ENCODE measurements at places on chromosomes 3 and 15. TPM values are rescaled to one million over a fixed set of nuclear protein-coding genes. Genes with fewer than 3 reads are reported as not detected.

DNA sequence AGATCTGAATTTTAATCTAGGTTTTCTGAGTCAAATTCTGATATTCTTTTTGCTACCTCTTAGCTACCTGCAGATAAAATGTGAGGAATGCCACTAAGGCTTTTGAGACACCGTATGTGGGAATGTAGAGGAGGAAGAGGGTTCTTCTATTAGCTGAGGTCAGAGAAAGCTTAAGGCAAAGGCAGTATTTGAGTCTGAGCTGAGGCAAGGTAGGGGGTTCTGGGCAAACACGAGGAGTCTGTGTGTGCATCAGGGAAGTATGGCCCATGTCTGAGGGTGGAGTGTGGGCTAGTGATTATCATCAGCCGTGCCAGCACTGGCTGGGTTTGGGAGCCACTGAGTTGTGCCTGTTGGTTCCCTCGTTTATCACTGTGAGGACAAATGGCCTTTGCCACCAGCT lies 181.1 kb downstream of the SOX2 start:
- DNase-seq, result no peak

The C3orf80 gene
- 0.35 TPM for polyA plus RNA-seq

- no peak for DNase-seq
Measured at GRCh38 chr3:103218146-103218545, 783.3 kb downstream of the ZPLD1 start.

GRCh38 chr3:41575724-41576123 lies 376.4 kb downstream of the CTNNB1 start:
- no peak for DNase-seq

Measured in renal pelvis (tissue), 12 donors.